A549 treated with Mapracorat at 1 μM for 4 hours (cell line): ENCODE measurements at places on chromosomes 2 and 18. TPM values are rescaled to one million over a fixed set of nuclear protein-coding genes. Genes with fewer than 3 reads are reported as not detected.

REG3A gene
- not detected in 5 replicates for total RNA-seq

ZNF532 gene
- 18.8 to 23.8 TPM (median 21.9 TPM) in 5 replicates for total RNA-seq

MFSD2B gene
- 0.11 to 0.64 TPM (median 0.59 TPM) in 5 replicates for total RNA-seq

INPP5D gene
- 0.29 to 0.71 TPM (median 0.45 TPM) in 5 replicates for total RNA-seq

CABYR gene
- total RNA-seq, result 12.9 to 19.3 TPM (median 14.1 TPM) in 5 replicates
